ENCODE measurements at places on chromosomes 7 and 10.

GRCh38 chr7:1340031-1340430 is 107.4 kb downstream of the UNCX start:
- DNase-seq, result no peak

GRCh38 chr10:91798649-91799611 is 704 bp downstream of the TNKS2 start:
- no peak for DNase-seq

GRCh38 chr10:110411047-110411410 is 86.7 kb upstream of the DUSP5 start:
- DNase-seq, result no peak

GRCh38 chr7:71112436-71112835 is 19.5 kb upstream of the GALNT17 start:
- DNase-seq, result no peak

DNA sequence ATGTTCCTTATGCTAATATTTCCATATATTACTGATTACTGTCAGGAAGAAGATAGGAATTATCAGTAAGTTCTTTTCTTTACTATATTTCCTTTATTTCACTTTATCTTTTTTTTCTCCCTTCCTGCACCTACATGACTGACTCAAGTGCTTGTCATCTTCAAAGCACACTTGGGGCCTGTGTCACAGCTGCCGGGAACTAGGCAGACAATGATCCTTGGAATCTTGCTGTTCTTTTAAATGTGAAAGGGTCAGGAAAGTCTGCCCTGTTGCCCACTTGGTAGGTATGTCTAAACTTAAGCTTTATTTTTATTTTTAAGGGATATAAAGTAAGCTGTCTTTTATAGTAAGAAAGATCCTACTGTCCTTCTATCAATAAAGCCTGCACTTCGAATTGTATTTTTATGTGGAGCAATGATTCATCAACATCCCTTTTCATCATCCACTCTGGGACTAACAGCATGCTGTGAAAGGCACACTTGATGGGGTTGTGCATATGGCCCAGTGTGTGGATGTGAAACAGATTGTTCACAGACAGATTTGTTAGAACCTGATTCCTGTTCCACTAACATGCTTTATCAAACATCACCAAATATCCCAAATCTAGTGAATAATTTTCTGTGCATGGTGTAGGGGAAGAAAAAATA is 556.9 kb downstream of the DNAJB9 start:
- no peak for DNase-seq

DNA sequence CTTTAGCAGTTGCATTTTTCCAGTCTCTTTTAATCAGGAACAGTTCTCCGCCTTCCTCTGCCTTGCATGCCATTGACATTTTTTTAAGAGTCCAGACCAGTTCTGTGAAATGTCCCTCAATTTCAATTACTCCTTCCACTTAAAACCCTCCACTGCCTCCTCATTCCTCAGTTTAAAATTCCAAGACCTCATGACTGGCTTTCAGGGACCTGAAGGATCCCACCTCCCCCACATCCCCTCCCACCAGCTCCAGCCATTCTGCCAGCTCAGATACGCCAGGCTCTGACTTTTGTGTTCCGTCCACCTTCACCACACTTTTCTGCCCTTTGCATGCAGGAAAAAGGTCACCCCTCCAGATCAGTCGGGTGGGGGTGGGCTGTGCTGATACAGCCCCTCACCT is 8.7 kb downstream of the TNRC18 start:
- DNase-seq, result no peak

DNA sequence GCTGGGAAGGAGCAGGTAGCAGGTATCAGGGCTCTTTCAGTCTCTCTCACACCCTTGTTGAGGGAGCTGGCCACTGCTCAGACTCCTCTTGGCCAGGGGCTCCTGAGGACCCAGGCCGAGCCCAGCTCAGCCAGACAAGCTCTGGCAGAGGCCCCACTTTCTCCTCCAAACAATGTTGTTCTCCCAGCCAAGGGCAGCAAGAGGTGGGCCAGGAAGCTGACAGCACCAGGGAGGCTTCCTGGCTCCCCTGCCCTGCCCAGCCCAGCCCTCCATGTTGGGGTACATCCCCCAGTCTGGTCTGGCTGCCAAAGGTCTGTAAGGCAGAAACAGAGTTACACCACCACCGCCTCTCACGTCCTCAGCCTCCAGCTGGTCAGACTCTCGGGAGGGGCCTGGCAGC is 33.9 kb upstream of the COL13A1 start:
- no peak for DNase-seq

DNA sequence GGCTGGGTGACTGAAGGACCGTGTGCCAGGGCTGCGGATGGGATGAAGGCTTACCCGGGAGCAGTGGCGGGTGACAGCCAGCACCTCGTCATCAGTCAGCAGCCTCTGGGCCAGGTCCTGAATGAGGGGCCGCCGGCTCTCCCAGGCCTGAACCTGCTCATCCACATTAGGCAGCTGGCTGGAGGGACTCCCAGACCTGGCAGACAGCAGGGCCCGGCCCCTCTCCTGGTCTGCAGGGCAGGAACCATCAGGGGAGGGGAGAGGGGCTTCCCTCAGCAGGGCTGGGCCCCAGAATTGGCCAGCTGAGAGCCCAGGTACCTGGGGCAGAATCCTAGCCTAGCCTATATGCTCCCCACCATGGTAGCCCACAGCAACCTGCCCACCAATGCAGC is 15.4 kb downstream of the PDZD7 start:
- no peak for DNase-seq

- DNase-seq, result no peak
Observed at GRCh38 chr10:47442351-47442750, 41.6 kb downstream of the ANXA8 start.

- no peak for DNase-seq
Observed at GRCh38 chr7:107998660-107999480, 4.1 kb downstream of the LAMB1 start.

- DNase-seq, result no peak
Observed at GRCh38 chr7:133196856-133197612, 55.8 kb upstream of the EXOC4 start.

DNA sequence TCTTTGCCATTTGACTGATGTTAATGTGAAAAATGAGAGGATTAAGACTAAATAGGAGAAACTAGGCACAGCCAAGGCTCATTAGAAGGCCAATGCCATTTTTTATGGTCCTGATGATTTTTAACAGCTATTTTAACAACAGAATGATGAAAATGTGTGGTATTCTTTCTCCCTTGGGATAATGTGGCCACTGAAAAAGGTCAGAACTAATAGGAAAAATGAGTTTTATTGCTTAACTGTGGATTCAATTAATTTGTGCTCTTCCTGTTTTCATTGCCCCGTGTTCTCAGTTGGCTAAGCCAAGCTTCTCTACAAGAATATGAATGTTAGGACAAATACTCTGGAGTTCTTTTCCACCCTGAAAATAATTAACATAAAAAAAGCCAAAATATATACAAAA is 56.6 kb downstream of the BMPER start:
- no peak for DNase-seq

- no peak for DNase-seq
Observed at GRCh38 chr7:152663931-152664330, 12.0 kb downstream of the XRCC2 start.

DNA sequence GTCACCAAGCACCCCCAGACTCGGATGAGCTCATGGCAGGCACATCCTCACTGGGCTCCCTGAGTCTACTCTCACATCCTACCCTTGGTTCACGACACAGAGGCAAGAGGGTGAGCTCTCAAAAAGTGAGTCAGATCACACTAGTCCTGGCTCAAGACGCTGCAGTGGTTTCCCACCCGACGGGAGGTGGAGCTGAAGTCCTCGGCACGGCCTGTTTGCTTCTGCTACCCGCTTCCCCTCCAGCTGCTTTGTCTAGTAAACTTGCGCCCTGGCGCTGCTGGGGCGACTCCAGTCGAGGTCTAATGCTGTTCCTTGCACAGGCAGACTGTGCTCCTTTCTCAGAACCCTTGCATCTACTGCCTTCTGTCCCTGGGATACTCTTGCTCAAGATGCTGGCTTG is 13.5 kb upstream of the SFMBT2 start:
- peak; percentile 29 for DNase-seq

GRCh38 chr10:12387561-12388210 is 38.3 kb downstream of the CAMK1D start:
- DNase-seq, result no peak

DNA sequence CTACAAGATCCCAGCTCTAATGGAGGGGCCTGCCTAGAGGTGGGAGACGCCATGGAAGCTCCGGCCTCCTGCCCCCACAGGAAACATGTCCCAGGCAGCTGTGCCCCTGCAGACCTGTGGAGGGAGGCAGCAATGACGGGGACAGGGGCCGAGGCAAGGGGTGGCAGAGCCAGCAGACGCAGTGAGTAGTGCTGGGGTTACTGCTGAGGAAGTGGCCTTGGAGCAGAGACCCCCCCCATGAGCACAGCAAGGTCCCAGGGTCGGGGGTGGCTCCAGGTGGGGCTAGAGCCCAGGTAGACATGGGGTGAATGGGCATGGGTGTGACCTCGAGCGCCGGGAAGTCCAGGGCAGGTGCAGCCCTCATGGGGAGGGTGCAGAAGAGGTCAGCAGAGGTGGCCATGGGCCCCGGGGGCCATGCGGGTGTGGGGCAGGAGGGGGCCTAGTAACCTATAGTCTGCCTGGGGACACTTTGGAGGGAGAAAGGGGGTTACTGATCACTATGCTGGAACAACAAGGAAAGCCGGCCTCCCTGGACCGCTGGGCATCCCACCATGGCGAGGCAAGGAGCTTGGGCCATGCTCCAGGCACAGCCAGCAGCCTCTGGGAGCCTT is 45.5 kb downstream of the JAKMIP3 start:
- peak; percentile 2 for DNase-seq

DNA sequence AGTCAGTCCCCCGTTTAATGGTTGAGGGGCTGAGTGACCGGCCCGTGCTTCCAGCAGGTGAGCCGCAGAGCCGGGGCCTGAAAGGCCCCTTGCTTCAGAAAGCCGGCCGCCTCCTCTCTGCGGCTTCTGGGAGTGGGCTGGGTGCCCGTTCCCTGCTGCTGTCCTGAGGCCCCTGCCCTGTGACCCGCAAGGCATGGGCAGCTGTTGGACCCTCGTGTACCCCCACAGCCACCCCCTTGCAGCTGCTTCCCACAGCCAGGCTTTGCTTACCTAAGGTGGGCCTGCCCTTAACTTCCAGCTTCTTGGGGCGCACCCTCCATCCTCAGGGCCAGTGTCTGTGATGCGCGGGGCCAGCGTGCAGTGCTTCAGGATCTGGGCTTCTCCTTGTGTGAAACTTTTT is 26.6 kb downstream of the PFKFB3 start:
- DNase-seq, result no peak

GRCh38 chr10:113411456-113411855 is 141.4 kb upstream of the HABP2 start:
- no peak for DNase-seq

DNA sequence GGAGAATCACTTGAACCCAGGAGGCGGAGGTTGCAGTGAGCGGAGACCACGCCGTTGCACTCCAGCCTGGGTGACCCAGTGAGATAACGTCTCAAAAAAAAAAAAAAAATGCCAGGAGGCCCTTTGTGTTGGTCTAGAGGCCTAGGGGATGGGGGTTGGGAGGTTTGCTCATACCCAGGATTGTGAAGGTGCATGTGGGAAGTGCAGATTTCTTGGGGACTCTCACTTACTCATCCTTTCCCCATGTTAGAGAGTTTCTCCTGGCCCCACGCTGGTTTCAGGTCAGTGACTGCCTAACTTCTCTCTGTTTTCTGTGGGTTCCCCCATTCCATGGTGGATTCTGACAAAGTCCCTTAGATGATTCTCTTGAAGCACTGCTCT is 471.5 kb upstream of the CNTNAP2 start:
- no peak for DNase-seq

DNA sequence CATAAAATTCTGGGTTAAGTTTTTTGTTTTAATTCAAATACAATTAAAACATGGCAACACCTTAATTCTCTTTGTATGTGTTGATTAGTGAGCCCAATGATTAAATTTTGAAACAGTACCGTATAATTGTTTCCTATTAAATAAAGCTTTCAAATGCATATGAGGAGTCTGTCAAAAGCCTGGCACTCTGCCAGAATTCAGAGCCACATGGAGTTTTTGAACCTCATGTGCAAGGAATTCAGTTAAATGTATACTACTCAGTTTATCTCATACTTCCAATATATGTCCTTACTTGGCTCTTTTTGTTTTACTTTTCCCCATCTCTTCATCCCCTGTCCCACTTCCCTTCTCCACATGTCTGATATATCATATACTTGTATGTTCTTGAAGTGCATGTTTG is 165.6 kb upstream of the FAM3C start:
- DNase-seq, result no peak

DNA sequence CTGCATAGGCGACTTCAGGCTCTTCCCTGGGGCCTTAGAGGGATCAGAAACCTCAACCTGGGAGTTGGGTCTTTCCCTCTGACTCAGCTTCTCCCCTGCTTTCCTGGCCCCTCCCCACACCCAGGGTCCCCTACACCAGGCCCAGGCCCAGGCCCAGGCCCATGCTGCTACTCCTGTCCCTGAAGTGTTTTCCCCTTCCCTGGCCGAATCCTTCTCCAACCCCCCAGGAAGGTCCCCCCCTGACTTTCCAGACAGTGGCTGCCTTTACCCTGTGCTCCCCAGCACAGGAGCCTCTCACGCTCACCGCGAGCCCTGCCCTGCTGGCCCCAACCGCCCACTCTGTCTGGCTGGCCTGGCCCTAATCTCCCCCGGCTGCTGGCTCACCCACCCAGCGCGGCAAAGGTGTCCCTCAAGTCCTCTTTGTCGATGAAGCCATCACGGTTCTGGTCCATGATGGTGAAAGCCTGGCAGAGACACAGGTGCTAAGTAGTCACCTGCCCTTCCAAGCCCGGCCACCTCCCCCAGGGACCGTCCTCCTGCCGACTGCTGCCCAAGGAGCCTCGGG is 6.4 kb downstream of the MYL10 start:
- DNase-seq, result no peak

DNA sequence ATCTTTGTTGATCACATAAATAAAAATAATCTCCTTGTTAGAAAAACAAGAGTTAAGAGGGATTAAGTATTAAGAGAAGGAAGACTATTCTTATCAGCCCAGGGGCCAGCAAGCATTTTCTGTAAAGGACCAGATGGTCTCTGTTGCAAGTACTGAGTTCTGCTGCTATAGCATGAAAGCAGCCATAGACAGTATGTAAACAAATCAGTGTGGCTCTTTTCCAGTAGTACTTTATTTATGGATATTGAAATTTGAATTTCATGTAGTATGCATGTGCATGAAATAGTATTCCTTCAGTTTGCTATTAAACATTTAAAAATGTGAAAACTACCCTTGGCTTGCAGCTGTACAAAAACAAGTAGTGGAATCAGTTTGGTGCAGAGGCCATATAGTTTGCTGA is 81.7 kb downstream of the STK31 start:
- no peak for DNase-seq

DNA sequence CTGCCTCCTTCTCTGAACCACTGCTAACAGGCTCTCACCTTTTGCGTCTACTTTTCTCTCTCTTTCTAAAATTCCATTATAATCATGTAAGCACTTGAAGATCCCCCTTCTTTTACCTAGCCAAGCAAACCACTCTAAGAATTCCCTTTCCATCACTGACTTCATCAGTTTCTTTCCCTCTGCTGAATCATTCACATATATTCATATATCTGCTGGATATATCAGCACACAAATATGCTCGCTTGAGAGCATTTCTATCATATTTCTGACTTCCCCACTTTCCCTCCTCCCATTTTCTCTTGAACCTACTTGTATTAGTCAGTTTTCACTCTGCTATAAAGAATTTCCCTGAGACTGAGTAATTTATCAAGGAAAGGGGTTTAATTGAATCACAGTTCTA is 84.2 kb upstream of the LRRN3 start:
- no peak for DNase-seq

Measured in activated T-cell treated with anti-CD3 and anti-CD28 coated beads, Interleukin-2, amount 50 U/mL, for 1 hour (primary cell).